ENCODE measurements at places on chromosomes 6 and 20. TPM values are rescaled to one million over a fixed set of nuclear protein-coding genes. Genes with fewer than 3 reads are reported as not detected.

DNA sequence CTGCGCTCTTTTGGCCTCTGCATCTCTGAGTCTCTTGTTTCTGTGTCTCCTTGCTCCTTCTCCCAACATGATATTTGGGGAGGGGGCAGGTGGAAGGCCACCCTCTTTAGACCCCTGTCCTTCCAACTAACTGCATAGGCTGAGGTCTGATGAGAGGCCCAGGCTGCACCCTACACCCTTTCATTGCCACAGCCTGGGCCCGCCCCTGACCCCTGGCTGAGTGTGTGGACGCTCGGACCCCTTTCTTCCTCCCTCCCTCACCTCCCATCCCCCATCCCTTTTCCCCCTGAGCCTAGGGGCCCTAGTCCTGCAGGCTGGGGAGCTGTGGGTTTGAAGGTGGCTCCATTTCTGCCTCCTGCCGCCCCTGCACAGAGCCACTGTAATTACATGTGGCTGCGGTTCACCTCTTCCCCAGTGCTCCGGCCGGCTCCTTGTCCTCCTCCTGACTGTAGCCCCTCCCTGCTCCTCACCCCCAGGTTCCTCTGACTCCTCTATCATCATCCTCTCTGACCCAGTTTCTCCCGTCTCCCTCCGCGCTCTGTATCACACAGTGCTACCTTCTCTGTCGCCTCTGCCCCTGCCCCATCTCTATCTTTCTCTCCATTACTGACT, 6.8 kb downstream of the MDFI start:
- no peak for DNase-seq

DNA sequence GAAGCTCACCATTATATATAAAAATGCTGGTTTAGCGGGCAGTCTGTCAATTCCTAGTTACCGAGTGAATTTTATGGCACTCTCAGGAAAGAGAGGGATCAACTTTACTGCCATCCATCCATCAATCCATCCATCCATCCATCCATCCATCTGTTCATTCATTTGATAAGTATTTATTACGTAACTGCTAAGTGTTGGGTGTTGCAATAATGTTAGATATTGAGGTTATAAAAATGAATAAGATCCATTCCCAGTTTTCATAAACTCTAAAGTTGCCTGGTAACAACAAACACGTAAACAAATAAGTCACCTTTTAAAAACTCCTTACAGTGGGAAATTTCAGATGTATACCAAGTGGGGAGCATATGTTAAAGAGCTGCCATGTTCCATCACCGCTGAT, 36.8 kb downstream of the SASH1 start:
- DNase-seq: no peak

The GNRH2 gene
- not detected for total RNA-seq

The SIRPD gene
- not detected for total RNA-seq

The CDSN gene
- not detected for total RNA-seq

Measured in chondrocyte (in vitro differentiated cells).